Aorta (tissue), 5 donors: ENCODE measurements at places on chromosomes 16 and 17. TPM values are rescaled to one million over a fixed set of nuclear protein-coding genes. Genes with fewer than 3 reads are reported as not detected.

GRB7 gene
- 0.42 TPM for total RNA-seq

GRCh38 chr17:72030067-72030899 lies 90.5 kb upstream of the SOX9 start:
- no peaks in the 10 kb centered on the region for H3K36me3 ChIP-seq
- no peaks in the 10 kb centered on the region for H3K4me1 ChIP-seq
- H3K27ac ChIP-seq: no peak overlapping the region
- H3K27me3 ChIP-seq: no peaks in the 10 kb centered on the region
- no peak for DNase-seq

GRCh38 chr17:37123386-37123785 lies 174.6 kb downstream of the AATF start:
- no peak for DNase-seq
- no peaks in the 10 kb centered on the region for H3K4me1 ChIP-seq
- no peak overlapping the region for H3K27ac ChIP-seq
- no peaks in the 10 kb centered on the region for H3K27me3 ChIP-seq
- H3K36me3 ChIP-seq: peaks cover 2% of the 10 kb centered on the region

KRT39 gene
- total RNA-seq: not detected

SLC6A2 gene
- not detected for total RNA-seq

TMEM220 gene
- 15.4 TPM for total RNA-seq

DNA sequence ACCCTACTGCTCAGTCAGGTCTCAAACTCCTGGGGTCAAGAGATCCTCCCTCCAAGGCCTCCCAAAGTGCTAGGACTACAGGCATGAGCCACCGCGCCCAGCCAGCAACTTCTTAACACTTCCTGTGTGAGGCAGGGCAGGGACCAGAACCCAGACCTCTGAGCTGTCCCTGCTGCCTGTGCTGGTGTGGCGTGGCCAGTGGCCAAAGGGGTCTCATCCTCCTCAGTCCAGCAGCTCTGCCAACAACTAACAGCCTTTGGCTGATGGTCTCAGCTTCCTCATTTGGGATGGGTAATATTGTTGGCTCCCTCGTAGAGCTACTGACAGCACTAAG lies 1.4 kb upstream of the LLGL1 start:
- H3K4me1 ChIP-seq: no peaks in the 10 kb centered on the region
- no peak overlapping the region for H3K4me3 ChIP-seq
- no peaks in the 10 kb centered on the region for H3K36me3 ChIP-seq
- H3K27ac ChIP-seq: no peak overlapping the region
- no peak for DNase-seq

ADAD2 gene
- not detected for total RNA-seq

- no peak overlapping the region for H3K4me3 ChIP-seq
- H3K27me3 ChIP-seq: no peaks in the 10 kb centered on the region
- DNase-seq: no peak
- no peaks in the 10 kb centered on the region for H3K36me3 ChIP-seq
- H3K4me1 ChIP-seq: no peaks in the 10 kb centered on the region
These were observed 9.3 kb upstream of the IRX5 start for GRCh38 chr16:54921206-54921824.

DNA sequence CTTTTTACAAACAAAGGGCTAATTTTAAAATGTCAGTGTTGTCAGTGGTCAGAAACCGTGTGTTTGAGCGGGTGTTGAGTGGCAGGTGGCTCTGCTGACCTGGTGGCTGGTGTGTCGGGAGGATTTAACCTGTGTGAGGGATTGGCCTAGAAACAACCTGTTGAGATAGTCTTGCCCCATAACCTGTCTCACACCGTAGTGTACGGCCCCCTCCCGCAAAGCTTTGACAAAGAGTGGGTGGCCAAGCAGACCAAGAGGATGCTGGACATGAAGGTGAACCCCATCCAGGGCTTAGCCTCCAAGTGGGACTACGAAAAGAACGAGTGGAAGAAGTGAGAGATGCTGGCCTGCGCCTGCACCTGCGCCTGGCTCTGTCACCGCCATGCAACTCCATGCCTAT lies 7.0 kb downstream of the COX4I1 start:
- H3K4me3 ChIP-seq: no peak overlapping the region
- peaks cover 11% of the 10 kb centered on the region for H3K36me3 ChIP-seq
- H3K27me3 ChIP-seq: no peaks in the 10 kb centered on the region
- H3K4me1 ChIP-seq: no peaks in the 10 kb centered on the region
- no peak overlapping the region for H3K27ac ChIP-seq
- no peak for DNase-seq

DNA sequence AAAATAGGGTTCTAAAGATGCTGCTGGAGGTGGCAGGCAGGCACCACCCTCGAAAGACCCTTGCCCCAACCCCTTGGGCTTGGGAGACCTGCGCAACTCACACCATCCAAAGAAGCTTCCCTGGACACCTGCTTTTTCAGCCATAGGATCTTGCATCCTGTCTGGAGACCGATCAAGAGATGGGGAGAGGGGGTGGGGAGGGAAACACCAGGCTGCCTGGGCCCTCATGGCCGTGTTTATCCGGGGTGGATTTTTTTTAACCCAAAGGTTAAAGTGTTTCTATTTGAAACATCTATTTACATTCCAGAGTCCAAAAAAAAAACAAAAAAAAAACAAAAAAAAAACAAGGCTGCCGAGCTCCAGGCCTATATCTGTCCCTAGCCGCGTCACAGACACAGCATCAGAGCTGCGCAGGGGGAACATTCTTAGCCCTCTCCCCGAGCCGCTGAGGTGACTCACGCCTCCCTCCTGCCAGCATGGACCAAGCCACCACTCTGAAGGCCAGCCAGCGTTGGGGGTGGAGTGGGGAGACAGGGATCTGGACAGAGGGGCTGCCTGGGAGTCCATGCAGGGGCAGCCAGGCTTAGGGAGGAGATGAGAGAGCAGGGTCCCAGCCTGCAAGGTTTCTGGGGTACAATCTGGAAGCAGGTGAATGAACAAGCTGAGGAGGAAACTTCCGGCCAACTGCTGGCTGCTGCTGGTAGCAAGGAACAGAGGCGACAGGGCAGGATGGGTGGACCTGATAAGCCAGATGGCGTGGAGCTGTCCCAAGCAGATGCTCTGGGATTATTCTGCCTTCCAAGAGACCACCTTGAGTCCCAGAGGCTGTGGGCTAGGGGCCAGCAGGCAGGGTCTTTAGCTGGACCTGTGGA lies 14.8 kb downstream of the HDAC5 start:
- peak overlapping the region; percentile 6 for H3K4me3 ChIP-seq
- no peaks in the 10 kb centered on the region for H3K27me3 ChIP-seq
- peaks cover 4% of the 10 kb centered on the region for H3K4me1 ChIP-seq
- DNase-seq: peak; percentile 95
- H3K27ac ChIP-seq: peak overlapping the region; percentile 36

GRCh38 chr17:45967378-45967777 lies 31.7 kb upstream of the STH start:
- peak; percentile 39 for DNase-seq
- H3K4me1 ChIP-seq: no peaks in the 10 kb centered on the region
- no peaks in the 10 kb centered on the region for H3K36me3 ChIP-seq
- no peaks in the 10 kb centered on the region for H3K27me3 ChIP-seq
- no peak overlapping the region for H3K4me3 ChIP-seq

DNA sequence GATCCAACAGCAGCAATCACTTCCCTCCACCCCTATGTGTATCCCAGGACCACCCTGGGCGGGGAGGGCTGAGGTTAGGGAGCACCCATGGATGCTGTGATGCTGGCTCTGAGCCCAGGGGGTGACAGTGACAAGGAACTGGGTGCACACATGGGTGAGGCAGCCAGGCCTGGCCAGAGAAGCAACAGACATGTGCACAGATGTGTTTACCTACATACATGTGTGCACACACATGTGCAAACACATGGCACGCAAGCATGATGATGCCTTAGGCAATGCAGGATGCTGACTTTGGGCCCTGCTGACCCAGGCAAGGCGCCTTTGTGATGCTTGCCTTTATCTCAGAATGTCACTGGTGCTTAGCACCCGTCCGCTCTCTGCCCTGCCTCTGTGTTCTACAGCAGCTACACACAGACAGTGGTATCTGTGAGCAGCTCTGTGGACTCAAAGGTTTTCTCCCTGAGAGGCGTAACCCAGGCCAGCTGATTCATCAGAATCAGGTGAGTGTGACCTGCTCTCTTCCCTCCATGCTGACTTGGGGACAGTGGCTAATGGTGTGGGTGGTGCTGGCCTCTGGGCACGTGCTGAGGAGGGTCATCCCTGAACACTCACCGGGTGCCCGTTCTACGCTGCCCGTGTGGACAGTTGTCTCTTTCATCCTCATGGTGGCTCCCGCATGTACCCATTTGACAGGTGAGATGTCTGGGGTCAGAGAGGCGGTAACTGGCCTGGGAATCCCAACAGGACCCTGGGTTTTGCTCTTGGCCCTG lies 38.5 kb upstream of the KSR1 start:
- DNase-seq: no peak
- H3K27ac ChIP-seq: no peak overlapping the region
- no peaks in the 10 kb centered on the region for H3K4me1 ChIP-seq
- H3K4me3 ChIP-seq: no peak overlapping the region
- no peaks in the 10 kb centered on the region for H3K27me3 ChIP-seq
